ENCODE measurements at places on chromosomes 13 and 19. TPM values are rescaled to one million over a fixed set of nuclear protein-coding genes. Genes with fewer than 3 reads are reported as not detected.

Gene ZNF470
- total RNA-seq, result 2.3 TPM

Gene PRTN3
- not detected for total RNA-seq

Gene DNAAF3
- 0.76 TPM for total RNA-seq

Gene SHC2
- 6.8 TPM for total RNA-seq

Gene CAMSAP3
- total RNA-seq, result under 0.01 TPM

Gene KLK14
- total RNA-seq, result under 0.01 TPM

Gene IGSF23
- total RNA-seq, result not detected

Gene GGN
- 0.32 TPM for total RNA-seq

Gene PSG7
- total RNA-seq, result not detected

Gene SIGLEC5
- total RNA-seq, result not detected

Gene LPAR6
- total RNA-seq, result 19.2 TPM

Gene FFAR2
- not detected for total RNA-seq

Gene OR7A5
- total RNA-seq, result not detected

All from epithelial cell of umbilical artery (primary cell).